Activated gamma-delta T cell treated with anti-CD3 and anti-CD28 coated beads, Interleukin-2, amount 50 U/mL, for 16 hours (primary cell): ENCODE measurements at places on chromosomes 7 and 10.

GRCh38 chr10:75099952-75100763 is 11.3 kb upstream of the SAMD8 start:
- peak; percentile 67 for DNase-seq

GRCh38 chr10:103514244-103514643 is 20.7 kb downstream of the NEURL1 start:
- DNase-seq, result no peak

DNA sequence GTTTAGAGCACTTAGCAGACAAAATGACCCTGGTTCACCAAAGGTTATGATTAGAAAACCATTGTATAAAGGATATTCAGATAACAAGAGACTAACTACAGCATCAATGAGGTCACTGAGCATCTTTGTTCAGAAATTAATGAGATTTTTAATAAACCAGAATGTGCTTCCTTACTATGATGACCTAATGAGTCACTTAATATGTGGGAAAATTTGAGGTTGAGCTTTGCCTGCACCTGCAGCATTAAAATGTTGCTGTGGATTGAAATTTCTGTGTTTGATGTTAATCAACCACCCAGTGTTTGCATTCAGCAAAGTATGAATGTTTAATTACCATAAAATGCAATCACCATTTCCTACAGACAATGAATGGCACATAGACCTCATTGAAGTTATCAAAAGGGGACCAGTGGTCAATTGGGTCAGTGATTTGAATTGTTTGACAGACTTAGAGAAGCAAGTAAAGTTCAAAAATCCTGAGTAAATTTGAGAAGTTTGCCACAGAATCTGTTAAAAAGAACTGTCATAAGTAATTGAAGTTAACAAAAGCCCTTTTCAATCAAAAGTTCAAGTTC is 45.8 kb downstream of the EXOC6 start:
- no peak for DNase-seq

DNA sequence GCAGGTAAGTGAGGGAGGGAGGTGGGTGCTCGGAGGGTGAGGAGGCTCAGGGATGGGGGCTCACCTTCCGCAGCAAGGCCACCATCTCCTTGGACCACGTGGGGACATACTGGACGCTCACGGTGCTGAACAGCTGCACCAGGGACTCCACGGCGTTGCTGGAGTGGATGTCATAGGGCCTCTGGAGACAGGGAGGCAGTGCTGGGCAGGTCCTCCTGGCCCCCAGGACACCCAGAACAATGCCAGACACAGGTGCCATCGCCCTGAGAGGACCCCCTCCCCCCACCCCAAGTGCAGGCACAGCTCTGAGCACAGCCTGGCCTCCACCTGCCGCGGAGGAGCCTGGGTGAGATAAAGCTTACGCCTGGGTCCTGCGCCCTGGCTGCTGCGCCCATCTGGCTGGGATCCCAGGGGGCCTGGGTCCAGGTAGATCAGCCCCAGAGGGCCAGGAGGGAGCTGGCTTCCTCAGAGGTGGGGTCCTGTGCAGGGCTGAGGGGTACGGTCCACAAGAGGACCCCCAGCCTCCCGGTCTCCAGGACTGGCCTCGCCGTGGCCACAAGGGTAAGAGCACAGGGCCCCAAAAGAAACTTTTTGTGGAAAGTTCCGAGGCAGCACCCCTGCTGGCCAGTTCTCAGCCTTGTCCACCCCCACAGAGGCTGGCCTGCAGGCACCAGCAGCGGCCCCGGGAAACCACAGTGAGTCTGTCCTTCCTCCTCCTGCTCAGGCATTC is 37.8 kb downstream of the DPYSL4 start:
- no peak for DNase-seq

DNA sequence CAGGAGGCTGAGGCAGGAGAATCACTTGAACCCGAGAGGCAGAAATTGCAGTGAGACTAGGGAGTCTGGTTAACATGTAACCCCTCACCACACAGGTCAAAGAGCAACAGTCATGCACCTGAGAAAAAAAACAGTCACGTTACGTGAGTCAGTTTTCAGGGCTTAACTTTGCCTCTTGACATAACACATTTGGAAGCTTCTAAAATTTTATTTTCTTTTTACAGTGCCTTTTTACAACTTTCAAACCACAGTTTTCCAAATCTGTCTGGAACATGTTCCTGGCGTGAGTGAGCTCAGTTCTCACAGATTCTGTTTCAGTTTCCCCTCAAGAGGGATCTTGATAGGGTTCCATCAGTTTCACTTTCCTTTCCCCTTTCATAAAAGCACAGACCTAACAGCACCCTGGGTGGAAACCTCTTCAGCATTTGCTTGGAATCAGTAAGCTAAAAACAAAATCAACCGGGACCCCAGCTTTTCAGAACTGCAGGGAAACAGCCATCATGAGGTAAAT is 4.4 kb downstream of the IFIT3 start:
- no peak for DNase-seq

DNA sequence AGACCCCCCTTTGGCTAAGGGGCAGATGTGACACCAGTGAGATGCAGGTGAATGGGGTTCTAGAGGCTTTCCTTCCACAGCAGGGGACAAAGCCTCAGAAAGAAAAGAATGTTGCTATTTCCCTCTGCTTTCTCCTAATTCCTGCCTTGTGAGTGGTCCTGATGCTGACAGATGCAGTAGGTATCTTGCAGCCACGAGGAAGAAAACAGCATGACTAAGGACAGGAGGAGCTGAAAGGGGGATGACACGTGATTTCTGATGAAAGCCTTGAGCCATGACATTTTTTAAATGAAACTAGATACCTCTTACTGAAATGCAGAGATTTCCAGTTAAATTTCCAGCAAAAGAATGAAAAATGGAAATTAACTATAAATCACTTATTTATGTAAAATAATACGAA is 92.4 kb downstream of the C1GALT1 start:
- DNase-seq, result no peak

DNA sequence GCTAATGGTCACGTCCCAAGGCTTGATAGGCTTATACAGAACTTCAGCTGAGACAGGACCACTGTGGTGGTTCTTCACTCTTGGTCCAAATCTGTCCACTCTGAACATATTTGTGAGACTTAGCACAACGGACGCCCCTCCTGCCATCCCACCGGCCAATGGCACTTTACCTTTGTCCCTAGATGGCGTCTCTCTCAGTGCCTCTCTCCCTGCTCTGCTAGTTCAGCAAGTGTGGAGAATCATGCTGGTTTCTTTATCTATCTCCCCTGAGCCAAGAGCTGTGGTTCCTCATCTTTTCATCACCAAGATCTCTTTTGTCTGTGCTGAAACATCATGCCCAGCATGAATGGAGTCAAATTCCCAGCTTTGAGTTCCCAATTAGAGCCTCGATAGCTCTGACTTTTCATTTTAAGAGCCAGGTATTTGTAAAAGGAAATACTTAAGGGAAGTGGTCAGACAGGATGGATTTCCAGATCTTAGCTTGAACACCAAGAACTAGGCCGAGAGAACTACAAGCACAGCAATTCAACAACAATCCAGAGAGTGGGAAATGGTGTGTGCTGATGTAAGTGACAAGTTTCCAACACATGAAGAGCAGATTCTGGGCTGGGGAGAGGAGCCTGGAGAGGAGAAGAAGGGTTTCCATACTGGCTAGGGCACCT is 69.5 kb downstream of the ZNF800 start:
- no peak for DNase-seq

GRCh38 chr7:33157311-33157710 is 27.9 kb downstream of the BBS9 start:
- DNase-seq, result no peak

DNA sequence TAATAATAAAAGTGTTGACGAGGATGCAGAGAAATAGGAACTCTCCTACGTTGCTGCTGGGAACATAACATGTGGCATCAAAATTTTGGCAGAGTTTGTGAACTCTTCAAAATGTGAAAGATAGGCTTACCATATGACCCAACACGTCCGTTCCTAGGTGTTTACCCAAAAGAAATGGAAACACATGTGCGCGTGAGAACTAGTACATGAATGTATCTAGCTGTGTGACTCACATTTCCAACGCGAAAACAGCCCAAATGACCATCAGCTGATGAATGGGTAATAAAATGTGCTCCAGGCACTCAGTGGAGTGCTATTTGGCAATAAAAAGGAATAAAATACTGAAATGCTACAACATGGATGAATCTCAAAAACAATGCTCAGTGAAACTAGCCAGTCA is 10.4 kb upstream of the ELFN1 start:
- DNase-seq, result no peak
